Stimulated activated CD4-positive, alpha-beta T cell treated with anti-CD3 and anti-CD28 coated beads, Interleukin-15, amount 100 ng/mL, for 24 hours (primary cell): ENCODE measurements at places on chromosomes 12 and 14.

- peak; percentile 65 for DNase-seq
Measured at GRCh38 chr12:69161829-69162228, 77.5 kb upstream of the CPSF6 start.

DNA sequence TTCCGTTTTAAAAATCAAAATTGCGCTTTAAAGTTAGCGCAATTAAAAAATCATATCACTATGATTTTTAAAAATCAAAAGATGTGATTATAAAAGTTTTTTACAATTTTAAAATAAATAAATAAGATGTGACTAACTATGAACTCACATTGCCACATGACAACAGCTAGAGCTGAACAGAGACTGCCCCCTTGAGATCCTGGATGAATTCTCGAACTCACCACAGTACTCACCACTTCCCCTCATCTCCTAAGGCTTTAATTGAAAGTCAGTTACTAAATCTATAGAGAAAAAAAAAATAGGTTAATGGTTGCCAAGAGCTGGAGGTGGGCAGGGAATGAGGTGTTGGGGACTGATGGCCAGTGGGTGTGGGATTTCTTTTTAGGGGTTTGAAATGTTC is 384.2 kb downstream of the ZFP36L1 start:
- DNase-seq, result no peak

DNA sequence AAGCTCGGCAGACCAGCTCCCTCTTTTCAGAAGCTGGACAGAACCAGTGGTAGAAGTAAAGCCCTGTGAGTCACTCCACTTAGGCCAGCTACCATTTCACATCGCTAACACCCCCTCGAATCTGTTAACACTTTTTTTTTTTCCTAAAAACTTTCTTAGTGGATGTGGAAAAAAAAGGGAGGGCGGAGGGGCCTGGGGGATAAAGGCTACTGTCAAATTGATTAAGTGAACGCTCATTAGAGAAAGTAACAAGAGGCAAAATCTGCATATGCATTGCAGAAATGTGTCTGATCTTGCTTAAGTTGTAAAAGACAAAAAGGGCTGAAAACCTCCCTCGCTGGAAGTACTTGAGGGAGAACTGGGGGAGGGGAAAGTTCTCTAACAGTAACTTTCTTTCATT is 86.6 kb upstream of the OTX2 start:
- no peak for DNase-seq

- no peak for DNase-seq
Measured at GRCh38 chr12:88248606-88249005, 106.5 kb downstream of the TMTC3 start.

GRCh38 chr14:58752771-58753201 is 115.0 kb downstream of the DACT1 start:
- no peak for DNase-seq

DNA sequence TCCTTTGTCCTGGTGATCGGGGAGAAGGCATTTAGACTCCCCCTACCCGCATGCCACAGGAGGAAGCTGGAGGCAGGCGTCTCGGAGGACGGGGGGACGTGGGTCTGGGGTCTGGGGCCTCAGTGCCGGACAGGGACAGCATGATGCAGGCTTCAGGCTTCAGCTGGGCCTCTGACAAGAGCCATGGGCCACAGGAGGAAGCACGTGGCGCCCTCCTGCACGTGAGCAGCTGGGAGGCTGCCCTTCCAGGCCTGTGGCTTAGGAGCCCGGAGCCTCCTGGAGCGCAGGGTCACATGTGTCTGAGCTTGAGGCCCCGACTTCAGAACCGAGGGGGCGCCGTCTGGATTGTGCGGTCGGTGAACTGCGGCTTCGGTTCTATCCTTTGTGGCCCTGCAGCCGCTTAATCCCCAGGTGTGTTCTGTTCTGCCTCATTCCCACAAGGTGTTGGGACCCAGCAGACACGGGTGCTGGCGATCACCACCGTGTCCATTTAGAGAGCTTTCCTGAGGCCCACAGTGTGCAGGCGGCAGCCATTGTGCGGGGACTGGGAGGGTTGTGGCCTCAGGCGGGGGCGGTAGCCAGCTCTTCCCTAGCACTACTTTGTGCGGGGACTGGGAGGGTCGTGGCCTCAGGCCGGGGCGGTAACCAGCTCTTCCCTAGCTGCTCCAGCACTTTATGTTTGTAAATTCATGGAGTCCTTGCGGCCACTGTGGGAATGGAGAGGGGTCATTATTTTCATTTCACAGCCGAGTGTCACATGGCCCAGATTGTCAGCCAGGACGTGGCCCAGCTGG is 150.2 kb downstream of the ADGRD1 start:
- no peak for DNase-seq

GRCh38 chr14:51507906-51508511 is 143.7 kb upstream of the FRMD6 start:
- DNase-seq, result no peak

GRCh38 chr14:28375295-28375694 is 391.3 kb upstream of the FOXG1 start:
- no peak for DNase-seq

- DNase-seq, result no peak
Measured at GRCh38 chr12:54038871-54039414, 6.1 kb downstream of the HOXC5 start.

DNA sequence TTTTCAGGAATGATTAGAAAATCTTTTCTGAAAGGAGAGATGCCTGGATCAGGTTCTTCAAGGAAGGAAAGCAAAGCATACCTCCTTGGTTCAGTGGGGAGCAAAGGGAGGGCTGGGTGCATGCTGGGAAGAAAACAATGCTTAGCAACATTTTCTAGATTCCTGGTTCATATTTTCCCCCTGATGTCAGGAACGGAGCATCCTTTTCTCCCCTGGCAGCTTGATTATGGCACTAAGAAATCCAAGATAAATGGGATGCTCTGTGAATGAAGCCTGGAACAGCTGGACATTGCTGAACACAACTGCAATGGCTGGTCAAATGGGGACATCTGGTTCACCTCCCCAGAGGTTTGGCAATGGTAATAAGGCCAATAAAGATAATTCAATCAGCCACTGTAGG is 50.9 kb downstream of the KCNA5 start:
- DNase-seq, result no peak

DNA sequence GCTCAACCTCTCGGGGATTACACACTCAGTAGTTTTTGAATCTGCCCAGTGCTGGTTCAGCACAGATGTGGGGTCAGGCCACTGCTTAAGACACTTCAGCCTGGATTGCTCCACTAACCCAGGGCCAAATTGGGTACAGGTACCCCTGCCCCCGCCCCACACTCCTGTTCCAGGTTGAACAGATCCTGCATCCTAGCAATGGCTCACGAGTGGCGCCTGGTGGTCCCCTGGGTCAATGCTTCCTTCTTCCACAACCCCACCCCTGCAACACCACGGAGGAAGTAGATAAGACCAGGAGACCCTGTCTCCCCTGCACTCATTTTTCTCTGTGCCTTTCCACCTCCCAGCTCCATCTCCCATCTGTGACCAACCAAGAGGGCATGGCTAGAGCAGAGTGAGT is 108.4 kb downstream of the ESRRB start:
- DNase-seq, result no peak

DNA sequence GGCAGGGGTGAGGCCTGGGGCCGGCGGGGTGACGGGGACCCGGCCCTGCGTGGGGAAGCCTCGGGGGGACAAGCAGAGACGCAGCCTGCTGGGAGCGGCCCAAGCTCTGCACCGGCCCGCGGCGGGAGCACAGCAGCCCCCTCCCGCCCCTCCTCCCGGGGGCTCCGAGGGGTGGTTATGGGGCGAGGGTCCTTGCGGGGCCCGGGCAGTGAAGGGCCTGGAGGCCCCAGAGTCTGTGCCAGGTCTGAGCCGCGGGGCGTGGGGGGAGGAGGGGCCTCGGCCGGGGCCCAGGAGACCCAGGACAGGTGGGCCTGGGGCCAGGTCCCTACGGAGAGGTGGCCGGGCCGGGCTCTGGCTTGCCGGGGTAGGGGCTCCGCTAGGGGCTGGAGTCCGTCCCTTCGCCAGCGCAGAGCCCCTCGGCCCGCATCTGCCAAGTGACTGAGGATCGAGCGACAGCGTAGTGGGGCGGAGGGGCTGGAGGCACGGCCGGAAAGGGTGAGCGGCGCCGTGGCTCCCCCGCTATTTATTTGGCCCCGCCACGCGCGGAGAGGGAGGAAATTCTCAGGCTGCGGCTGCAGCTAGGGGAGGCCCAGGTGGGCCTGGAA is 495 bp downstream of the TMEM121 start:
- DNase-seq, result peak; percentile 36

GRCh38 chr12:31568498-31568897 is 22.4 kb downstream of the DENND5B start:
- DNase-seq, result no peak

- DNase-seq, result no peak
Measured at GRCh38 chr14:37969511-37969979, 238.2 kb upstream of the SSTR1 start.

DNA sequence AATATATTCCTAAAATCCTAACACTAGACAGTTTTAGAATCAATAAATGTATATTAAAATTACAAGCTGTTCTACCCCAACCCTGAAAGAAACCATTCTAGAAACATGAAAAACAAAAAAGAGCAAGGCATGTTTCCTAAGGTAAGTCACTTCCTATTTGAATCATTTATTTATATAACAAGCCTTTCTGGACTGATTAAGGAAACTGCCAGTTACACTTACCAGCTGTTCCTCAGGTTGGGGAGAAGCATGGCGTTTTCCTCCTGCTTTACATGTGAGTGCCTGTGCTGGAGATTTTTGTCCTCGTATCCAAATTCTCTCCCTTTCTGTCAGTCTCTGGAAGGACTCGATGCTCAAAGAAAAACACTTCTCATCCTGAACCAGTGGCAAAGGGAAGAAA is 183.3 kb downstream of the EFCAB11 start:
- DNase-seq, result no peak

GRCh38 chr12:42299392-42300308 is 26.2 kb downstream of the ZCRB1 start:
- peak; percentile 78 for DNase-seq

DNA sequence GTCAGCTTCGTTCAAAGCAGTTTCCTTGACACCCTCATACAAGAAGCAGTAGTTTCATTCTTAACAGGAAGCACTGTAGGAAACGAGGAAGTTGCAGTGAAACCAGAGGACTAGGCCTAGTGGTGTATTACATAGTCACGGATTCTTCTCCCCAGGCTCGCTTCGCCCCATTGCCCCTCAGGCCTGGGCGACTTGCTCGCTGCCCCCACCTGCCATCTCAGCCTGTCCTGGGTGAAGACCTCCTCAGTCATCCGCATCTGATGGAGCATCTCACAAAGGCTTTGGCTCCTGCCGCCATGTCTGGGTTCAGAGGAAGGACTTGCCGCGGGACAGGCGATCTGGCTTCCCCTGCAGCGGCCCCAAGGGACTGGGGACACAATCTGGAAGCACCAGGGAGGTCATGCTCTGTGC is 93.5 kb downstream of the LMNTD1 start:
- no peak for DNase-seq

DNA sequence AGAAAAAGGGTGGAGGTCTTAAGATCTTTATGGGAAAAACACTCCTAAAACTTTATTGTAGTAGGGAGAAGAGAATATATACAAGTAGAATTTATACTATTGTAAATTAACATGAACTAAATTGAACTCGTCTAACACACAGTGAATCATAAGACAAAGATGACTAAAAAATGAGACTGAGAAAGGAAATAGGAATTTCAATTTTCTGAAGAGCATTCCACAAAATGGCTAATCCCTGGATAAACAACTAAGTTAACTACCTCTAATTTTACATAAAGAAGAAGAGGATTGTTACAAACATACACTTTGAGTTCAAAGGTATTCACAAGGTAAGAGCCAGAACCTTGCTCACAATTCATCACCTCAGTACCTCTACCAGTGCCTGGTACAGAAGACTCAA is 2.0 kb downstream of the MAP4K5 start:
- DNase-seq, result no peak

DNA sequence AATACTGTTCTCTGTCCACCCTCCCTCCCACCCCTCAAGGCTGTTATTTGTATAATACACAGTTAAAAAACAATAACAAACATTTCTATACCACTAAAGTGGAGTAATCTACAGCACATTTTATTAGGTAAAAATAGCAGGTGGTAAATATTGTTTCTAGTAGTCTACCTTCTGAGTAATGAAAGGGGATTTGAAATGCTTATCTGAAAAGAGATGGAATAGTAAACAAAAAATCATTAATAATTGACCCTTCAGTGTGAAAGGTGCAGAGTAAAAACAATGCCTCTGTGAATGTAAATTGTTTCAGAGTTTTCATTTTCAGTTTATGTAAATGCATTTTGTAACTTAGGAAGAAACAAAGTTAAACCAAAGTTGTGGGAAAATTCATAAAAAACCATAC is 321.2 kb downstream of the SLC16A7 start:
- no peak for DNase-seq

- DNase-seq, result no peak
Measured at GRCh38 chr12:122790393-122791075, 16.2 kb downstream of the CCDC62 start.

DNA sequence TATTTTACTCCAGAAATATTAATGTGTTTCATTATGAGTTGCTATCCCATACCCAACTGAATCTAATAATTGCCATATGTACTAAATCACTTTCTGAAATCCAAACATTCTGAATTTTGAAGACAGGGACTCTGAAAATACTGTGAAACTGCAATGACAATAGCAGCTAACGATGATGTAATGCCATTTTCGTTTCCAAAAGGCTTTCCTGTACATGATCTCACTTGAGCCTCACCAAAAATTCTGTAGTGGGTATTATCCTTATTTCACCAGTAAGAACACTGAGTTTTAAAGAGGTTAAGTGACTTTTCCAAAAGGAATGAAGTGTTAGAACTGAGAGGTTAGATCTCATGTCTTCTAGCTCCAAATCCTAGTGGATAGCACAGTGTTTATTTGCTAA is 133.3 kb downstream of the FLRT2 start:
- no peak for DNase-seq

GRCh38 chr12:113271853-113272561 is 50.7 kb downstream of the TPCN1 start:
- peak; percentile 55 for DNase-seq

GRCh38 chr12:13119826-13120225 is 16.4 kb upstream of the GSG1 start:
- no peak for DNase-seq

DNA sequence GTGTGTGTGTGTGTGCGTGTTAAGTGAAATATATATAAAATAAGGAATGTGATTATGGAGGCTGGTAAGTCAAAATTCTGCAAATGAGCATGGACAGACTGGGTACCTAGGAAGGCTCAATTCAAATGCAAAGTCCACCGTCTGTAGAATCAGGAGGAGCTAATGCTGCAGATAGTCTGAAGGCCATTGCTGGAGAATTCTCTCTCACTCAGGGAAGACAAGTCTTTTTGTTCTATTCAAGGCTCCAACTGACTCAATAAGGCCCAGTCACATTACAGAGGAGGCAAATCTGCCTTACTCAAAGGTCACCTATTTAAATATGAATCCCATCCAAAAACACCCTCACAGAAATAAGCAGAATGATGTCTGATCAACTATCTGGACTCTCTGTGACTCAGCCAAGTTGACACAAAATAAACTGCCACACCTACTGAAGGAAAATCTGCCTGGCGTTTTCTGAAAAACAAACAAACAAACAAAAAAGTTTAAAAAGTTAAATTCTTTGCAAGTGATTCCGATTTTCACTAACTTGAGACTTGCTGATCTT is 684 bp upstream of the KLRF2 start:
- DNase-seq, result no peak
